ENCODE measurements at places on chromosomes 3 and 15.

DNA sequence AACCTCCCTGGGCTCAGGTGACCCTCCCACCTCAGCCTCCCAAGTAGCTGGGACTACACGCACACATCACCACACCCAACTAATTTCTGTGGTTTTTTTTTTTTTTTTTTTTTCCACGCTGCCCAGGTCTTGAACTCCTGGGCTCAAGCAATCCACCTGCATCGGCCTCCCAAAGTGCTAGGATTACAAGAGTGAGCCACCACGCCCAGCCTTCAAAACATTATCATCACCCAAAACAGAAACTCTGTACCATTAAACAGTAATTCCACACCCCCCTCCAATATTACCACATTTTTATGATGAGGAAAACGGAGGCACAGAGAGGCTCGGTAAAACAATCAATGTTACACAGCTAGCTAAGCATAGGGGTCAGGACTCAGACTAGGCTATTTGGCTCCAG, 4.0 kb downstream of the IMP3 start:
- no peak for DNase-seq

DNA sequence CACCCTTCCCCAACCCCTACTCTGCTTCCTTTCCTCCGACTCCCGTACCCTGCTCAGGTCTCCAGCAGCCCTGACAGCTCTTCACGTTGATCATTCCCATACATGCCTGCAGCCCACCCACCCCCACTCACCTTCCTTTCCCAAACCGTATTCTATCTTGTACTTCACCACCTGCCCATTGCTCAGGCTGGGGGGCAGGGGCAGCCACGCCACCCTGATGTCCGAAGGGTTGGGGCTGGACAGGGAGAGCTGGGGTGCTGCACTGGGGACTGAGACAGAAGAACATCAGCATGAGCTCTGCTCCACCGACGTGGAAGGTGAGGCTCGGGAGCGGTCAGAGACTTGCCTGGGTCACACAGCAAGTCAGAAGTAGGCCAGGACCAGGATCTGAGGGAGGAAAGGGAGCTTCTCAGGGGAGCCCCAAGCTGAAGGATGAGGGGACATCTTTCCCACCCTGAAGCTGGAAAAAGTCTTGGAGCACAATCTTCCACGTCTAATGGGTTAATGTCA, 16.5 kb upstream of the IGDCC3 start:
- no peak for DNase-seq

GRCh38 chr3:129025108-129025507, 24.0 kb downstream of the EFCC1 start:
- DNase-seq = no peak

GRCh38 chr3:69505770-69506407, 120.0 kb upstream of the FRMD4B start:
- no peak for DNase-seq

GRCh38 chr3:98885851-98886250, 15.6 kb downstream of the DCBLD2 start:
- no peak for DNase-seq

DNA sequence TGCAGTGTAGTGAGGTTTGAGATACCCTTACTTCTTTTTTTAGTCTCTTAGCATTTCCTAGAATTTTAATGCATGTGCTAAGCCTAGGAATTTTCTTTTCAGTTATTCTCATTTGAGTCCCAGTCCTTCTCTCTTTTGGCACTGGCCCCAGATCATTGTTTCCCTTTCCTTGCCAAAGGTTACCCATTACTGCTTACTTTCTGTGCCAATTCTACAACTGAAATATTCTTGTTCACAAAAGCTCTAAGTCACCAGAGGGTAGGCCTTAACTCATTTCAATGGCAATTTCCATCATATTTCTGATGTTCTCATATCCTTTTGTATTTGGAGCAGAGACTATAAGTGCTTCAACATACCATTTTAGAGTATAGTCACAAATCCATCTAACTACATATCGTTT, 199.6 kb upstream of the CBLB start:
- DNase-seq = no peak

GRCh38 chr15:78220713-78221112, 13.7 kb downstream of the ACSBG1 start:
- DNase-seq = no peak

DNA sequence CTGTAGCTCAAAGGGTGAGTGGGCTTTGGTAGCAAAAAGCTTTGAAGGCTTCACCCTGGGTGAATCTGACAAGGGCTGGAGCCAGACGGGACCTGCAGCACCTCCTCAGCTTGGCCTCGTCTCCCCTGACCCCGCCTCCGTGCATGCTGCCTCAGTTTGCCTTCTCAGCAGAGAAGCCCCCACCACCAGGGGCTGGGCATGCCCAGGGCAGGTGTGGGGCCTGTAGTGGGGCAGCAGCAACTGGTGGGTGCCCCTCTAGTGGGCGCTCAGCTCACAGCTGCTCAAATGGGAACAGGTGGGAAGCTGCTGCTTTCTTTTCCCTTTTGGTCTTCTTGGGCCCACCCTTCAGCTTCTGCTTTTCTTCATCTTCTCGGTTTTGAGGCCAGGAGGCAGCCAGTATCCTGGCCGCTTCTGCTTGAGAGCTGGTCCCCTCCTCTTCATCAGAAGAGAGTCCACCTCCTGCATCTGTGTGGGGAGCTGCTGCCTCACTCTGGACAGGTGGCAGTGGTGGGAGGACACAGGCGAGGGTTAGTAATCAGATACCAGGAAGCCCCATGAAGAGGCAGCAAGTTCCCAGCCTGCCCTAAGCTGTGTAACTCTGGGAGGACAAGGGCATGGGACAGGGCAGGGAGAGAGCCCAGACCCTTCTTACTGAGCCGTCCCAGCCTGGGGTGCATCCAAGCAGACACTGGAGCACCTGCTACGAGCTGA, 21.0 kb downstream of the TMEM43 start:
- no peak for DNase-seq

- no peak for DNase-seq
Measured at GRCh38 chr3:57006949-57007419, 53.5 kb upstream of the SPATA12 start.

- DNase-seq = no peak
Measured at GRCh38 chr3:69330891-69331400, 54.9 kb downstream of the FRMD4B start.

- DNase-seq = no peak
Measured at GRCh38 chr3:127002195-127003174, 19.6 kb downstream of the PLXNA1 start.

GRCh38 chr3:32245200-32245599, 6.7 kb downstream of the CMTM8 start:
- no peak for DNase-seq

GRCh38 chr3:161171113-161171512, 50.0 kb upstream of the NMD3 start:
- DNase-seq = no peak

DNA sequence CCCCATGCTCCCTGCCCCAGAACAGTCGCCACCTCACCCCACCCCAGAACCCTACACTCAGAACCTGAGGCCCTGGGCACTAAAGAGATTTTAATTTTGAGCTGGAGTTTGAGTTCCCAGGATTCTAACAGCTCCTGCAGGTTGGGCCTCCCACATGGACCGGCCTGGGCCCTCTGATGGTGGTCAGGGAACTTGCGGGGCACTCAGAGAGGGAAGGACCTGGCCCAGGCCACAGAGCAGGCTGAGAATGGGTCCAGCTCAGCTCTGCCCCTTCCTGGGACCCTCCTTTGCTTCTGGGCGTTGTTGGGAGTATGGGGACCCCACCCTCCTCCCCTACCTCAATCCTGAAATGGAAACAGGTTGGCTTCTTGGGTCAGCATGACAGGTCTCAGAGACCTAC, 1.1 kb upstream of the SEMA3G start:
- DNase-seq = no peak

- DNase-seq = no peak
Measured at GRCh38 chr15:88020806-88021205, 235.7 kb downstream of the NTRK3 start.

Data from Caki2 (cell line).